Melanocyte of skin (primary cell): ENCODE measurements at places on chromosomes 13 and 19. TPM values are rescaled to one million over a fixed set of nuclear protein-coding genes. Genes with fewer than 3 reads are reported as not detected.

Gene CRLF1
- not detected in 2 replicates for total RNA-seq

Gene CDX2
- total RNA-seq, result not detected in 2 replicates

Gene CTXN1
- total RNA-seq, result 0.34 and 0.73 TPM in 2 replicates

Gene COX7A1
- 0.33 TPM in 1 of 2 replicates, not detected in the other for total RNA-seq
